ENCODE measurements at places on chromosomes 3 and 15. TPM values are rescaled to one million over a fixed set of nuclear protein-coding genes. Genes with fewer than 3 reads are reported as not detected.

- DNase-seq = no peak
Measured at GRCh38 chr3:196694202-196694638, 17.8 kb downstream of the CEP19 start.

DNA sequence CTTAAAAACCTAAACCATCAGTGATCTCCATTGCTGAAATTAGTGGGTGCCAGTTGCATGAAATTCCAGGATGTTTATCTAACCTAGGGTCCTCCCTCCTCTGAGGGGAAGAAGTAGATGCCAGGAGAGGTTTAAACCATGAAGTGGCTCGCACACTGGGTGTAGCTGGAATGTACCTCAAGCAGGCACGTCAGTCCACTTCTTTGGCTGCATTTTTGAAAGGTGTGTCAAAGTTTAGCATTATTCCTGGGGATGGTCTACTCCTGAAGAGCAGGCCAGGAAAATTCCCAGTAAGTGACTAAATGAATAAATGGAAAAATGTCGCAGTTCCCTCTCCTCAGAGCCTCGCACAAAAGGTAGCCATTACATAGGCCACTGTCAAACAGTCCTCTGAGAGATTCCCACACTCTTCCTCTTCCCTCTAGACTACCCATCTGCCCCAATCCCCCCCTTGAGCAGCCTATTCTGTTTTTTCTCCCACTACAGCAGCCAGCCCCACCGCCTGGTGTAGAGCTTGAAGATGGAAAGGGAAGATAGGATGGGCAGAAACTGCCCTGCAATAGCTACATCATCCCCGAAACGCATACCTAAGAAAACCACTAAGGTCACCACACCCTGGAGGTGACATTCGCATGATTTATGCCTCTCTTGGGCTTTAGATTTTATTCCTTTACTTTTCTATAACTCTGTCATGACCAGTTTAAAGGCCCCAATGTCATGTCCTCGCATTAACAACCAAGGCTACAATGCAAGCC, 655 bp upstream of the TMOD3 start:
- DNase-seq = no peak

DNA sequence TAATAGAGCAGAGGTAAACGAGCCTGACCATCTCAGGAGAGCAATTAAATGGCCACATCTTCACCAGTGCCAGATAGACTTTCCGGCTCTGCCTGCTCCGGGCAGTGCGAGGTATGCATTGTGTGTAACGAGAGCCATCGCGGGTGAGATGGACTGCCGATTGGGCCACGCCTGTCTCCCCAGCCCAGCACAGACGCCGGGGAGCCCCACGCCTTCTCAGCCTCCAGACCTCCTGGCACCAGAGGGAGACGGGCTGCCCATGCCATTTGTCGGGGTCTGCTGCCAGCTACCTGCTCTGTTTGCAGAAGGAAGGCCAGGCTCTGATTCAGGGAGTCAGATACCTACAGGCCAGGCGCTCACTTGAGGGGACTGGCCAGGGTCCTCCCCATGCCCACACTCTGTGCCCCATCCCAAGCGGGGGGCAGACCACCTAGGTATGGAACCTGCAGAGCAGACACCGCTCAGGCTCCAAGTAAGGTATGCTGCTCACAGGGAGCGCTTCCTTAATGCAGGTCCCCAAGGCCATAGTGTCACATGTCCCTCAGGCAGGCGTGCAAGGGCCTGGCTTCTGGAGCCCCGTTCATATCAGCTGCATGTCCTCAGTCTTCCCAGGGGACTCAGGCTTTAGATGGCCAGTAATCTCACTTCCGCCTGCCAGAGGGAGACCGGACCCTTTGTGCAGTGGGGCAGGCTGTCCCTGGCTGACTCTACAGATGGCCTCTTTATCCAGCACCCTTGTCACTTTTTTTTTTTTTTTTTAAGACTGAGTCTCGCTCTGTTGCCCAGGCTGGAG, 62.2 kb downstream of the DNAJB8 start:
- DNase-seq = no peak

GRCh38 chr3:136725468-136725867, 26.7 kb downstream of the STAG1 start:
- no peak for DNase-seq

IL17RD gene
- 0.47 TPM for total RNA-seq

- DNase-seq = no peak
Measured at GRCh38 chr15:47194718-47195117, 522.6 kb upstream of the SEMA6D start.

- no peak for DNase-seq
Measured at GRCh38 chr15:65870889-65871533, 1.7 kb downstream of the RAB11A start.

DNA sequence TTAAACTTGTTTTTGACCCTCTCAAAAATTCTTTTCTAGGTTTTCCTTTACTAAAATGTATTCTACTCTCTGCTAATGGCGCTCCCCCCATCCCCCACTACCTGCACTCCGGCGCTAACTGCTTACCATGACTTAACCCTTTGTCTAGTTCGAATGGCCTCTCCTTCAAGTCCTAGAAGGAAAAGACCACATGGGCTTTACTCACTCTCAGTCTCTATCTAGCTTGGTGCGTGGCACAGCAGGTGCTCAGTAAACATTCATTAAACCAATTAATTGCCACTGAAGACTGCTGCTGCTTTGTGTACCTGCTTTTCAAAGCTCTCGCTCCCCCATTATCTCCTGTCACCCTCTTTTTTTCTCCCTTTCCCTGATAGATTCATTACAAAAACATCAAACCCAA, 457.7 kb upstream of the THRB start:
- DNase-seq = no peak

- DNase-seq = no peak
Measured at GRCh38 chr3:45612138-45612537, 17.6 kb downstream of the LIMD1 start.

DNA sequence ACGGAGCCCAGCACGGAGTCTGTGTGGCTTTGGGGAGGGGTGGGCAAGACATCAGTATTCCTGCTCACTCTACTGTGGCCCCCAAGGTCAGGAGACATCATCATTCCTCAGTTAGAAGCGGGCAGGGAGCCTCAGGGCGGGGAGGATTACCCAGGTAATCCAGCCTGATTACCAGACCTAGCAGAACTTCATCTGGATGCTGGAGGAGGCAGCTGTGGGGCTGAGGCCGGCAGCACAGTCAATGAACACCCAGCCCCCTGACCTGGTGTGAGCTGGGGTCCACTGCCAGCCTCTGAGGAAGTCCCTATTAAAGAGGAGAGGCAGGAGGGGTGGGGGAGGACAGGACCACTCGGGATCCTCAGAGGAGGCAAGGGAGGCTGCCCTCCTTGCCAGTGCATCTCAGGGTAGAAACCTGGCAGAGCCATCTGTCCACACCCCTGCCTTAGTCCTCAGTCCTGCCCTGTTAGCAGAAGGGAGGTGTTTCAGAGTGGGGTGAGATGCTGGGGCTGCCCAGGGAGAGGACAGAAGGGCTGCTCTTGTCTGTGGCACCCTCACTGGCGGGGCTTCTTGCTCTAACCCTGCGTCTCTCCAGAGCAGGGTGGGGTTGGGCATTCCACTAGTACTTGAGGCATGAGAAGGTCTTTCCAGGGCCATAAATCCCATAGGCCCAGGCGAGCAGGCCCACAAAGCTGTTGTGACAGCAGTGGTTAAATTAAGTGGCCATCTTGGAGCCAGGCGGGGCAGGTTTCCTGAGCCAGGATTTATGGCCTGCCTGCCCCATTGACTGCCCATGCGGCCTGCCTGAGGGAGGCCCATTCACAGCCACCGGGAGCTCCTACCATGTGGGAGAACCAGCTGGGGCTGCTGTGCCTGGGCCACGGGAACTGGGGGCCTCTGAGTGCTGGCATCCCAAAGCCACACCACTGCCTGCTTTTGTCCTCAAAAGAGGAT, 82.1 kb downstream of the LINGO1 start:
- no peak for DNase-seq

- no peak for DNase-seq
Measured at GRCh38 chr3:2130726-2131125, 32.1 kb downstream of the CNTN4 start.

DNA sequence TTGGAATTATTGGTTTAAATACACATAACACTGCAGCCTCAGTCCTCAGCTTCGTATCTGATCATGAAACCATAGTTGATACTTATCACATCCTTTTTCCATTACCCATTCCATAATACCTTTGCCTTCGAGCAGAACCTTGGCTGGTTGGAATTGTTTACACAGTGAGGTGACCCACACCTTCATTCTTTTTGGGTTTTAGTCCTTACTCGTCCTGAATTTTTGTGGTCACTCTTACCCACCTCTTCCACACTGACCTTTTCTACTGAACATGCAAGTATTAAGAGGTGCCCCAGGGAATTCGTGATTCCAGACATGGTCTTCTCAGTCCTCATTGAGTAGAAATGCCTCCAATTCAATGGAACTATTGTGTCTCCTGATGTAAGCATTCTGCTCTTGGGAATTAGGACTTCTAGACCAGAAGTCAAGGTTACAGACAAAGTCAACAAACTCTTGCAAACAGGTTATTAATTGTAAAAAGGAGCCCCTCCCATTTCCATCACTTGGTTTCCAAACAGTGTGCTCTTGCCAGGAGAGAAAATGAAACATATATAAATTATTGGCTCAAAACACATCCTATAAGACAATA, 37.7 kb downstream of the SCN11A start:
- no peak for DNase-seq

GRCh38 chr3:107633327-107634098, 110.8 kb downstream of the BBX start:
- no peak for DNase-seq

All from liver (tissue), 10 donors.